ENCODE measurements at places on chromosomes 4 and X.

DNA sequence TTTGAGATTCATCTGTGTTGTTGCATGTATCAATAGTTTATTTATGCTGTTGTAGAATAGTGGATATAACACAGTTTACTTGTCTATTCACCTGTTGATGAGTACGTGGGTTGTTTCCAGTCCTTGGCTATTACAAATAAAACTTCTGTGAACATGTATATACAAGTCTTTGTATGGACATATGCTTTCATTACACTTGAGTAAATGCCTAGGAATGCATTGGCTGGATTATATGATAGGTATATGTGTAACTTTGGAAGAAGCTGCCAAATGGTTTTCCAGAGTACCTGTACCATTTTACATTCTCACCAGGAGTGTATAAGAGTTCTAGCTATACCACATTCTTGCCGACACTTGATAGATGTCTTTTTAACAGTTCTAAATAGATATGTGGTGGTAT is 16.5 kb downstream of the ART3 start:
- DNase-seq, result no peak

DNA sequence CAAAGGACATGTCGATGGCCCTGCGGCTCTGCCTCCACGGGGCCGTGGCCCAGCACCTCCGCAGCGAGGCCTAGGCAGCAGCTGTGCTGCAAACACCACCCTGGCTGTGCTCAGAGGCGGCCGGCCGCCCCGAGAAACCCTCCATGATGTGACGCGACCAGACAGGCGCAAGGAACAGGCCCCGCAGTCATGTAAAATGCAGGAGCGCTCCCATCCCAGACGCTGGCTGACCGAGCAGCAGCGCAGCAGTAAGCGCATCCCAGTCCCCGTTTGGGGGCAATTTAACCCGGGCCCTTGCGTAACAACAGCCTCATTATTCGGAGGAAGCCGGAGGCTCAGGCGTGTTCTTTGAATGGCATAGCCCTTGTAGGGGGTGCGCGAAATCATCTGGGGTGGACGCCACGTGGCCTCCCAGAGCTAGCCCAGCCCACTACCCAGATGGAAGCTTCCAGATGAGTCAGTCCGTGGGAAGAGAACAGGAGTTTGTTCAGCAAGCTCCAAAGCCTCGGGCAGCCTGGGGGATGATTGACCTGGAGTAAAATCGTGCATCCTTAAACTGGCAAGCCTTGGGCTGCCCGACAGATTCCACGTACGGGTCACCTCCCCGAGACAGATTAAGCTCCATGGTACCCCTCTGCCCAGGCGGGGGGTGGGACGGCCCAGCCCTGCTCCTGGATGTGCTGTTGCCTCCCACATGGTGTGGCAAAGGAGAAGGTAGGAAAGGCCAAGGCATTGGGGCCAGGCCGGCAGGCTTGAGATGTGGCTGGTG is 124.0 kb downstream of the HMX1 start:
- DNase-seq, result no peak

GRCh38 chr4:98838977-98839618 is 89.8 kb downstream of the EIF4E start:
- DNase-seq, result peak; percentile 59

- no peak for DNase-seq
These were observed 297.5 kb downstream of the NAF1 start for GRCh38 chr4:162869157-162869556.

DNA sequence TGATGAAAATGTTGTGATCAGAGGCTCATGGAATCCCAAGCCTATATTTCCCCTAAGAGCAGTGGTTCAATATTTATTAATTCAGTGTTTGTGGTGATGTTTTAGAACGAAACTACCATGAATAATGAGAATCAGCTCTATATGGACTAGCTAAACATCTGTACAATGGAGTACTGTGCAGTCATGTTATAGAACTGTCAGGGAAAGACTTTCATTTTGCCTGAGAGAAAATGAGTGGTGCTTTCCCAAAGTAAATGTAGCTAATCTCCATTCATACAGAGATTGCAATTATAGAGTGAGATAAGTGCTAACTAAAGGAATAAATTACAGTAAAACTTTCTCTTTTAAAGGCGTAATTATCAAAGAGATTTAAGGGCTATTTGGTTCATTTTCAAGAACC is 147.1 kb downstream of the FRAS1 start:
- DNase-seq, result no peak

DNA sequence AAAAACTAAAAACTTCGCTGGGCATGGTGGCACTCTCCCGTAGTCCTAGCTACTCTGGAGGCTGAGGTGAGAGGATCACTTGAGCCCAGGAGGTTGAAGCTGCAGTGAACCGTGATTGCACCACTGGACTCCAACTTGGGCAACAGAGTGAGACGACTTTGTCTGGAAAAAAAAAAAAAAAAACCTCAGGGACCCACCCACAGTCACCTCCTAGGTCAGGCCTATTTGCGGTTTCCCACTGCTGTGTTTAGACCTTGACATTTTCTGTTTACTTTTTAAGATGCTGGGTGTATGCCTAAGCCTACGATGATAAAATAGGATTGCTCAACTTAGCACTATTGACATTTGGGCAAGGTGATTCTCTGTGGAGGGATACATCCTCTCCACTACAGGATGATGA is 197.4 kb upstream of the TBL1X start:
- DNase-seq, result no peak

DNA sequence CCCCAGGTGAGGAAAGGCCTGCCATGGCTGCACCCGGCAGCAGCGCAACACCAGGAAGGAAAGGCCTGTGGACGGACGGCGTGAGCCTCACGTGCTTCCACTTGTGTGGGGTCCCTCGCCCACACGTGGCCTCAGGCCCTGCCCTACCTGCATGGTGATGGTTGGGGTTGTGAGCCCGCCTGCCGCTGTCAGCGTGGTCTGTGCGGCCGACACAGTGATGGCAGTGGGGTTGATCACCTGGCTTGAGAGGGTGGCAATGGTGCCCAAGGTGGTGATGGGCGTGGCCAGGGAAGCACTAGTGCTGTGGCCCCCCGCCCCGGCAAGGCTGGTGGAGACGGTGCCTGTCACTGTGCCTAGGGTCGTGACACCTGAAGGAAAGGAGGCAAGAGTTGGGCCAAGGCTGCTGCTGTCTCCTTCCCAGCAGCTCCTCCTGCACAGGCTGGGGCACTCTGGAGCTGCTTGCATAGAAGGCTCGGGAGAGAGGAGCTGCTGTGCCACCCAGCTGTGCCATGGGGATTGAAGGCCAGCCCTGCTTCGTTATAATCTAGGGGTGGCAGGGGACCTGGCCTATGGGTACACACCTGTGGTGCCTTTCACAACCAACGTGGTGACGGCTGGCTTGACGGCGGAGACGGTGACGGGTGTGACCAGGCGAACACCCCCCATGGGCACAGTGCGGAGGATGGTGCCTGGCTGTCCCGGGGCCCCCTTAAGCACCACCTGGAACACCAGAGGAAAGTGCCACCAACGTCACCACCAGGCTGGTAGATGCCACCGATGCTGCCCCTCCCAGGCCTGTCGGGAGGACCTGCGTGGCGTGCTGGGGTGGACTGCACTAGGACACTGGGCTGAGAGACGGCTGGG is 11.8 kb upstream of the RENBP start:
- DNase-seq, result no peak

- no peak for DNase-seq
These were observed 71.0 kb upstream of the UNC5C start for GRCh38 chr4:95619525-95620443.

- DNase-seq, result no peak
These were observed 322.0 kb downstream of the TMA16 start for GRCh38 chr4:163816494-163816893.

DNA sequence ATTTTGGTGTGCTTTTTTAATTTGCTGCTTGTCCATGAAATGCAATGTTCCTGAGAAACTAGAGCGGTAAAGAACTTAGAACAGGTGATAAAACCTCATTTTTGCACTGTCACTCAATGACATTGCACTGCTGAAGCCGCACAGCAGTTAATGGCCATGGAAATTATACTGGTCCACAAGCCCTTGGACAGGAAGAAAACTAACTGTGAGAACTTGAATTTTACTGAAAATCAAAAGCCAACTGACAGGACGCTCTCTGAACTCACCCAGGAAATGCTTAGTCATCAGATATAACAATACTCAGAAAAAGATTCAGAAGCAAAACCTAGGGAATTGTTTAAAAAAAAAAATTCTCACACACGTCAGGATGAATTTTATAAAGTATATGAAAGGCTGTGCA is 246.4 kb upstream of the SLC7A11 start:
- DNase-seq, result no peak

DNA sequence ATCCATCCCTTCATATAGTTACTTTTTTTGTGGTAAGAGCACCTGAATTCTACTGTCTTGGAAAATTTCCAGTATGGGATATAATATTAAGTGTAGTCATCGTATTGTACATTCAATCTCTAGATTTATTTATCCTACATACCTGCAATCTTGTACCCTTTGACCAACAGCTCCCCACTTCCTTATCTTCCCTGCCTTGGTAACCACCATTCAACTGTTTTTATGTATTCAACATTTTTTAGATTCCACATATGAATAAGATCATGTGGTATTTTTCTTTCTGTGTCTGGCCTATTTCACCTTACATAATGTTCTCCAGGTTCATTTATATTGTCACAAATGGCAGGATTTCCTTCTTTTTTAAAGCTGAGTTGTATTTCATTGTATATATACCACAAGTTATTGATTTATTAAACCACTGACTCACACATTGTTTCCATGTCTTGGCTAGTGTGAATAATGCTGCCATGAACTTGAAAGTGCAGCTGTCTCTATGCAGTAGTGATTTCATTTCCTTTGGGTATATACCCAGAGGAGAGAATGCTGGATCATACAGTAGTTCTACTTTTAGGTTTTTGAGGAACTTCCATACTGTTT is 572.5 kb downstream of the MAGEB5 start:
- DNase-seq, result peak; percentile 20

- peak; percentile 37 for DNase-seq
These were observed at the start of gene ADGRL3 for GRCh38 chr4:61200187-61200915. TSS of gene ADGRL3 (plus strand) at chr4:61200326.

DNA sequence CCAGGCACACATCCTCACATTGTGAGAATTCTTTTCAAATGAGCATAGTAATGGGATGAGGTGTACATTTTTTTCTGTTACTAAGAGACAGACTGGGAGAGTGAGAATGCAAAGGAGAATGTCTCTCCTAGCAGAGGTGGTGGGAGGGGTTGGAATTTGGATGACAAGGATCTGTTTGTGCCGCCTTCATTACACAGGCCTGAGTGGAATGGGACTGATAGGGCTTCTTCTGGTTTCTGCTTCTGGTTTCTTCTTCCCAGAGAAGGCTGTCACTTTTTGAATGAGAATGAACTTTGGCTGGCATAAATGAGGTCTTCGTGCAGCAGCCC is 55.4 kb downstream of the C4orf51 start:
- DNase-seq, result peak; percentile 100

DNA sequence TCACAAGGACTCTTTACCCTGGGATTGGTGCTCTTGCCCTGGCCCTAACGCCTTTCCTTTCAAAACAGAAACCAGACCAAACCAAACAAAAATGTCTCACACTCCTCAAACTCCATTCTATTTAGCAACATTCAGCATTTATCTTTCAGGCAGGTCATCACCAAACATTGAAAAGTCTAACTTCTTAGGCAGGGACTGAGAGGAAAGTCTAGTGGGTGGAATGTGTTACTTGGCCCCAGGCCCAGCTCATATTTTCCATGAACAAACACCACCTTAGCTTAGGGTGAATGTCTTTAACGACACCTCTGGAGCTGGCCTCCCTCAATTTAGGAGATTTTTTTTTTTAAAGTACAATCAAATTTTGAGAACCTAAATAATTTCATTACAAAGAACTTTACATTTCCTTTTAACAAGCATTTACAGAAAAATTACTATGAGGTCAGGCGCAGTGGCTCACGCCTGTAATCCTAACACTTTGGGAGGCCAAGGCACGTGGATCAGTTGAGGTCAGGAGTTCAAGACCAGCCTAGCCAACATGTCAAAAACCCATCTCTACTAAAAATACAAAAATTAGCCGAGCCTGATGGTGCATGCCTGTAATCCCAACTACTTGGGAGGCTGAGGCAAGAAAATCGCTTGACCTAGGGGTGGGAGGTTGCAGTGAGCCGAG is 10.2 kb upstream of the N4BP2 start:
- peak; percentile 76 for DNase-seq

GRCh38 chr4:520683-521023 is 21.6 kb downstream of the PIGG start:
- no peak for DNase-seq

DNA sequence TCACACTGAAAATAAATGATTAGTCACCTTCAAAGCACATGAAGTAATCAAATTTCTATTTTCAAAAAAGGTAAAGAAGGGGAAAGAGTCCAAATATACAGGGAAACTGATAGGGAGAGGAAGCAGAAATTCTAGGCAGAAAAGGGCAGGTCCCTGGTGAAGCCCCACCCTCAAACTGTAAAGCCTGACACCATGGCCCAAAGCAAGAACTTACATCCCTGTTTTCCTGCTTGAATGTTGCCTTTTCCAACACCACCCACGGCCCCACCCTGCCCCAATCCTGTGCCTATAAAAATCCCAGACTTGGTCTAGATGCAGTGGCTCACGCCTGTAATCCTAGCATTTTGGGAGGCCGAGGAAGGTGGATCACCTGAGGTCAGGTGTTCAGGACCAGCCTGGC is 361.8 kb downstream of the PPP3CA start:
- no peak for DNase-seq

GRCh38 chr4:7752649-7753048 is 187.0 kb downstream of the AFAP1 start:
- no peak for DNase-seq

- DNase-seq, result no peak
These were observed 246.7 kb upstream of the DIPK2B start for GRCh38 chrX:45447331-45447730.
